Activated T-helper 9 cell treated with anti-CD3 and anti-CD28 coated beads, Interleukin-2, amount 50 U/mL, for 16 hours (primary cell): ENCODE measurements at places on chromosomes 1 and 21.

DNA sequence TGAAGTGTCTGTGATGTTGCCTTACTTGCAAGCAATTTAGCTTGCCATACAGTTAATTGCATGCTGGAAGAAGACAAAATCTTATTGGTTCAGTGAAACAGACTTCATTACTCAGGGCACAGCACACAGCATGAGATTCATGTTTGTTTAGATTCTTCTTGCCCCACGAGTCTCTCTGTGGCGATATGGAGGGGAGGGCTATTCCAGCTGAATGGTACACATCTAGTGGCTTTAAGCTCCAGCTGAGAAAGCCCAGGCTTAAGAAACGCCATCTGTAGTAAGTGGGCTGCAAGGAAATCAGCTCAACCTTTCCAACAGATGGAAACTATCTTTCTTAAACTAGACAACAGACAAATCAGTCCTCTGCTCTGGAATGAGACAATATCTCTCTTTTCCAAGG is 1022.0 kb downstream of the NCAM2 start:
- no peak for DNase-seq

DNA sequence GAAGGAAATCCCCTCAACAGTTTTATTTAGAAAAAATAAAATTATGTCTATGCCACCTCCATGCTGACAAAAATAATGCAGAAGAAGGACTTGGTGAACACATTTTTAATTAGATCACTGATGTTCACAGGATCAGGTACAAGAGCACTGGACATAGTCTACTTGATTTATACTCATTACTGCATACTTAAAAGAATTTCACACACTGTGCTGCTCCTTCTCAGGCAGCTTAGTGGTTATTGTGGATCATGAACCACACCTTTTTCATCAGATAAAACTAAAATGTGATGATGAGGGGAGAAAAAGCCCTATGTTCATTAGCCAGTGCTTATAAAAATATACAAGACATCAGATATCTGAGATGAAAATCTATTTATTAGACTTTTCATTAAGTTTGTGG is 103.3 kb upstream of the DPH5 start:
- no peak for DNase-seq

GRCh38 chr1:162944974-162945674 is 84.1 kb upstream of the CCDC190 start:
- no peak for DNase-seq

DNA sequence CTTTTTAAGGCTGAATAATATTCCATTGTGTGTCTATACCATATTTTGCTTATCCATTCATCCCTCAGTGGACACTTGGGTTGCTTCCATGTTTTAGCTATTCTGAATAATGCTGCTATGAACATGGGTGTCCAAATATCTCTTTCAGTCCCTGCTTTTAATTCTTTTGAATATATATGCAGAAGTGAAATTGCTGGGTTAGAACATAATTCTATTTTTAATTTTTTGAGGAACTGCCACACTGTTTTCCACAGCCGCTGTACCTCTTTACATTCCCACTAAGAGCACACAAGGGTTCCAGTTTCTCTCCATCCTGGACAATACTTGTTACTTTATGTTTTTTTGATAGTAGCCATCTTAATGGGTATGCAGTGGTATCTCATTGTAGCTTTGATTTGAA is 65.6 kb downstream of the RIMS3 start:
- DNase-seq = no peak

DNA sequence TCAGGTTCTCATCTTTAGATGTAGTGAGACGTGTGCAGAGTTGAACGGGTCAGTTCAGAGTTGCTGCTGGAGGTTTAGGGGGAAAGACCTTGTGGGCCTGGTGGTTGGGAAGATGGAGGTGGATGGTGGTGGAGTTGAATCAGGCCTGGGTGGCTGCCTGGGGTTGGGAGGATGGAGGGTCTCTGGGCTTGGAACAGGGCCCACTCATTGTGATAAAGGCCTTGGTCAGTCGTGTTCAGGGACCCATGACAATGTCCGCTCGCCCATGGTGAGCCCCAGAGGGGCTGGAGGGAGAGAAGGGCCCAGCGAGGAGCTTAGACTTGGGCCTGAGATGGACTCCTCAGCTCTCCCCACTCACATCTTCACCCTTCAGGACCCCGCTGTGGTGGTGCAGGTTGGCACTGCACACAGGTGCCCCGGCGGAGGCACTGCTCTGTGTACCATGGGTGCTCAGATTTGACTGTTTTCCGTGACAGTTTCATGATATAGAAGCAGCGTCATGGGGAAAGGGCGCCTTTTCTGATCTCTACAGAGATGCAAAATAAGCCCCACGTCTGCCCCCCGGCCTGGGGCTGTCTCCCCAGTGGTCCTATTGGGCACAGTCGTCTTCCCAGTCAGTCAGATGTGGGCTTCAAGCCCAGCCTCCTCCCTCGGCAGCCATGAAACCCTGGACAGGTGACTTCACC is 39.2 kb downstream of the DISP3 start:
- DNase-seq = no peak

GRCh38 chr1:206892351-206892984 is 4.8 kb upstream of the IL24 start:
- DNase-seq = no peak

DNA sequence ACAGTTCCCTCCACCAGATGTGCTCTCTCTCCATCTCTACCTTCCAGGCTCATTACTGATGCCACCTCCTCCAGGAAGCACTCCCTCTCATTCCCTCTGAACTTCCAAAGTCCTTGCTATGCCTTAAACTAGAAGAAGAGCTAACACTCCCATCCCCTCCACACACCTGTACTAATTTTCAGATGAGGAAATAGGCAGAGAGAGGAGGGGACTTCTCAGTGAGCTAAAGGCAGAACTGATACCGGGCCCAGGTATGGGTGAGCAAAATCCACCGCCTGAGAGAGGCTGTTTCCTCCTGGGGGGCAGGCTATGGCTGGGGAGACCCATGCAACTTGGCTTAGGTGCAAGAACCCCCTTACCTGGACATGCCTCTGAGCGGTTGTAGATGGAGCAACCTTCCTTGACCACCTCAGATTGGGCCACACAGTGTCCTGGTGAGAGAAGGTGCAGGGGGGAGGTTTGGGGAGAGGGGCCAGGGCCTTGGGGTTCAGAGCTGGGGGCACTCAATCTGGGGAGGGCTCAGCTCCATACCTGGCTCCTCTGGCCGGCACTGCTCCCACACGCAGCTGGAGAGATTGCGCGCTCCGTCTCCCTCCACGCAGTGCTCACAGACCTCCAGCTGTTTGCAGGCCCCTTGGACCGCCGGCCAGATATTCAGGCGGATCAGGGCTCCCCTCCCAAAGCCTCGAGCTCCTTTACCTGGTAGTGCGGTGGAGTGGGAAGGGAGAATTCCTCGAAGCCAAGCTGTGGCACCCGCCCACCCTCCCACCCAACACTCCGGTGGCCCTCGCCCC is 967 bp downstream of the CD164L2 start:
- no peak for DNase-seq
